ENCODE measurements at places on chromosomes 5 and 9.

GRCh38 chr5:152595405-152595804, 190.3 kb upstream of the NMUR2 start:
- no peak for DNase-seq

DNA sequence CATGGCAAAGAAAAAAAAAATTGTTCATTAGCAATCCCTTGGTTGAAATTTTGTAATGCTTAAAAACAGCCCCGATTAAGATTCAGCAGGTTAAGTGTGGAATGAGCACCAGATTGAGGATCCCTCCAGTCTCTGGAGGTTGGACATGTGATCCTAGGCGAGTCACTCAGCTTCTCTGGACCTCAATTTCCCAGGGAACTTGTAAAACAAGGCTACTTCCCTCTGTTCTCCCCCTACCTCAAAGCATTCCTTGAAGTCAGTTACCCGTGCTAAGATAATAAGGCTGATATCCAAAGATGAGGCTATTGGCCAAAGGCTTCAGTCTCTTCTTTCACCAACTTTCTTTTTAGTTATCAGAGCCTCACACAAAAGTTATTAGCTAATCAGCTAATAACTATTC, 2.9 kb downstream of the KLHL3 start:
- DNase-seq, result no peak

- peak; percentile 27 for DNase-seq
Measured at GRCh38 chr5:132027027-132027426, 15.6 kb upstream of the ACSL6 start.

DNA sequence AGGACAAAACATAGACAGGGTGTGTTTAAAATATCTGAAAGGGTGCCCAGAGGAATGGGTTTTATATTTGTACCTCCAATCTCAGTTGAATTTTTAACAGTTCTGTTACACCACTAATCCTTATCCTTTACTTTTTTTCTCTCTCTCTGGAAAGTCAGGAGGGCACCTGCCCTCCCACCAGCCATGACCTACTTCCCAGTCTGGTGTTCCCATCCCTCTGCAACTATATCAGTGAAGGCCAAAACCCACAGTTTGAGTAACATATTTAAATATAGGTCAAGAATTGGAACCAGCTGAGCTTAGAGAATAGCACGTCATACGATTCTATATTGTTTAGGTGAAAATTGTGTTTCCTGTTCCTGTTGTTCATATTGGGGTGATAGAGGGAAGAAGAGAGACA, 229.8 kb downstream of the NTRK2 start:
- no peak for DNase-seq

DNA sequence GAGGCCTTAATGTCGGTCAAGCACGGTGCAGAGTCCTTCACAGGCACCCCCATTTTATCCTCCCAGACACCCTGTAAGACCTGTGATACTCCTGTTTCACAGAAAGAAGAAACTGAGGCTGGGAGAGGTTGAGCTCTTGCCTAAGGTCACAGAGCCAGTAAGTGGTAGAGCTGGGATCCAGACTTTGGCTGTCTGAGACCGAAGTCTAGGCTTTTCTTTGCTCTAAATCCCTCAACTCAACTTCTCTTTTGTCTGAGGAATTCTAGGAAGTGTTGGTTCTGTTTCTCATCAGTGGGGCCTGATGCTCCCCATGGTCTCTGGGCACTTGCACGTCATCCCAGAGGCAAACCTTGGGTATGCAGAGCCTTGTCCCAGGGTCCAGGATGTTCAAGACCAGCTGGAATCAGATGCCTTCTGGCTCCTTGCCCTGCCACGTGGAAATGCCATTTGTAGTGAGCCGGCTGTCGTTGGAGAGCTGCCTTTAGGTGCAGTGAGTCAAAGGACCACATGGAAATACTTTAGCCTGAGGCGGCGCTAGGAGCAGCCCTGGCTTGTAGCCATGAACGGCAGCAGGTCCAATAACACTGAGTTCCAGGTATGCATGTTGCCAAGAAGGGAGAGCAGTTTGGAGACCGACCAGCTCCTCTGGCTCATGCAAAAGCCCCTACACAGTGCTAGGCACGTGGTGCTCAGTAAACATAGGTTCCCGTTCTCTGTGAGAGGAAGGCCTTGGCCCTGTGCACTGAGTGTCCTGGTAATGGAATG, 9.2 kb downstream of the DCANP1 start:
- peak; percentile 87 for DNase-seq

DNA sequence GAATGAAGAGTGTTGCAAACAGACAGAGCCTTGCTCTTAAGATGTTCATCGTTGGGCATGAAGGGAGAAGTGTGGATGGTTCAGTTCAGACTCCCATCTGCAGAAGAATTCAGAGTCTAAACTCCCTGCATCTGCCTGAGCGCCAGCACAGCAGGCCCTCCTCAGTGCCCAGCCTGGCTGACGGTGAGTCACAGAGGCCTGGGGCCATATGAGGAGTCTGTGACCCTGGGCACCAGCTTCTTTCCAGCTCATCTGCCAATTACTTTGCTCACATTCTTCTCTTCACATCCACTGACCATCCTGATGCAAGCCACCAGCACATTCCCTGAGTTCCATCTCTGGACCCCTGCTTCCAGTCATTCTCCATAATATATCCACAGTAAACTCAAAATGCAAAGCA, 401.1 kb upstream of the TRPC7 start:
- DNase-seq, result no peak

GRCh38 chr5:87079219-87079618, 188.5 kb upstream of the RASA1 start:
- DNase-seq, result no peak

DNA sequence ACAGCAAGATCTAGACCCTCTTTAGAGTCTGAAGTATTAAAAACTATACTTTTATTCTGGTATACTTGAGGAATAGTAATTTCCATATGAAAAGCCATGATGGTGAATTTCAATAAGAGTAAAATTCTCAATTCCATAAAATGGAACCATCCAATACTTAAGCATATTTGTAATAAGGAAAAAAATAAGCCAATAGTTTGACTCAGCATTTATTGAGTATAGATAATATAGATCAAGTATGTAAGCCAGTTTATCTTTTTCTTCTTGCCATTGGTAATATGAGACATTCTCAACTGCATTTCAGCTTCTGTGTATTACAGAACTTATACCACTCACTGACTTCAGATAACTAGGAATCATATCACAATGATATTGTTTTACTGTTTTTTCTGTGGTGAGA, 361.0 kb downstream of the SLCO4C1 start:
- no peak for DNase-seq

GRCh38 chr9:125260561-125260960, 1.1 kb upstream of the GAPVD1 start:
- DNase-seq, result no peak
